NCI-H1436 (cell line): ENCODE measurements at places on chromosomes 7 and 10.

- DNase-seq, result no peak
Observed at GRCh38 chr10:114274616-114275453, 35.8 kb downstream of the VWA2 start.

DNA sequence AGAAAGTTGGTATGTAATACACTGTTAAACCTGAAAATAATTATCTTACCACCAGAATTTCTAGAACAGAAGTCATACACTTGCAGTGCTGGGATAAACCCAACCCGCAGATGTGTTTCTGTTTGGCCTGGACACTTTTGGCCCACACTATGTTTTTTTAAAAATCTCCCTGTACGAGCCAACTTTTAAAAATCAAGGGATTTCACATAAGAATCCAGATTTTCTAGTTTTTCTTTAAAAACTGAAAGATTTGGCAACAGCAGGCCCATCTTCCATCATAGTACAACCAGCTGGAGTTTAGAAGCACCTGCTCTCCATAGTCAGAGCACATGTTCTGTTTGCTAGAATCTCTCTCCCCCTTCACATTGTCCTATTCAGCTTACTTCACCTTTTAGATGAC, 74.0 kb downstream of the TLL2 start:
- no peak for DNase-seq

GRCh38 chr7:127648986-127649385, 3.0 kb upstream of the SND1 start:
- DNase-seq, result no peak

DNA sequence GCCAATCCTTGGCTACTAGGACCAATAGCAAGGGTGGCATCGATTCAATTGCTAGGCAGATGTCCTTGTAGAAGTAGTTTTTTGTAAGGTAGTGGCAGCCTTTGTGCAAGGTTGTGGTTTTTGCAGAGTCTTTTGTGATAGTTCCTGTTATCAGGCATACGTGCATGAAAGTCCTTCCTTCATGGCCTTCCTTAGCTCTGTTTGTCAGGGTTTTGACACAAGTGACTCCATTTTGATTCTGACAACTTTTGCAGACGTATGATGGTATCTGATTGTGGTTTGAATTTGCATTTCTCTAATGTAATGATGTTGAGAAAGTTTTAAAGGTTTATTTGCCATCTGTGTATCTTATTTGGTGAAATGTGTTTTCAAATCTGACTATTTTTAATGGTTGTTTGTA, 71.8 kb upstream of the SYPL1 start:
- no peak for DNase-seq

GRCh38 chr10:48885376-48885775, 54.3 kb downstream of the LRRC18 start:
- DNase-seq, result no peak

GRCh38 chr10:57338823-57339558, 928.7 kb downstream of the IPMK start:
- peak; percentile 10 for DNase-seq

DNA sequence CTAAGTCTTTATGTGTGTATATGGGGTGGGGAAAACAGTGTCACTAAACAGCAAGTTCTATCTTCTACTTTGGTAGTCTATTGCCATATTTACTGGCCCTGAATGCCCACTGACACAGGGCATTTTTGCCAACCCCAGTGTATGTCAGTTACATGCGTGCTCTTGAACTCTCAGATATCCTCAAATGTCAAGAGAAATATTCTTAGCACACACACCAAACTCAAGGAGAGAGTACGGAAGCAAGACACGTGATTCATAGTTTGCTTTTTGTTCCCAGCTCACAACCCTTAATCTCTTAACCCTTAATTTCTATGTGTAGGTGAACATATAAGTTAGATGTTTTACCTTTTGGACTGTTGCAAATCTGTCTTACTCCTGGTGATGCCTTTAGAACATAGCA, 39.3 kb downstream of the EPC1 start:
- DNase-seq, result no peak

- DNase-seq, result no peak
Observed at GRCh38 chr10:88278912-88279311, 304.2 kb downstream of the RNLS start.

DNA sequence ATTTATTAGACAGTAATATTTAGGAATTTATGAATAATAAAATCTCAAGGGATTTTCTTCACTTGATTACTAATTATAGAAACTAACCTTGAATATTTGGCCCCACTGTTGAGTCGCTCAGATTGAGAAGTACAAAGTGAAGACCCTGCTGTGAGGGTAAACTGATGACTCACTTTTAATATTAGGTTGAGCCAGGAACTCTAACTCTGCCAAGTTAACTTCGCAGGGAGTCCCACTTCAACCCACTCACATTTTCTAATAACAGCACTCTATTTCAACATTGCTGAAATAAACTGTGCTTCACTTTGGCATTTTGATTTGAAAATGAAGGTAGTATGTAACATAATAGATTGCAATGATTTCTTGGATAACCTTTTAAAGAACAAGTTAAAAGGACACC, 200.7 kb downstream of the POLR1F start:
- DNase-seq, result no peak

DNA sequence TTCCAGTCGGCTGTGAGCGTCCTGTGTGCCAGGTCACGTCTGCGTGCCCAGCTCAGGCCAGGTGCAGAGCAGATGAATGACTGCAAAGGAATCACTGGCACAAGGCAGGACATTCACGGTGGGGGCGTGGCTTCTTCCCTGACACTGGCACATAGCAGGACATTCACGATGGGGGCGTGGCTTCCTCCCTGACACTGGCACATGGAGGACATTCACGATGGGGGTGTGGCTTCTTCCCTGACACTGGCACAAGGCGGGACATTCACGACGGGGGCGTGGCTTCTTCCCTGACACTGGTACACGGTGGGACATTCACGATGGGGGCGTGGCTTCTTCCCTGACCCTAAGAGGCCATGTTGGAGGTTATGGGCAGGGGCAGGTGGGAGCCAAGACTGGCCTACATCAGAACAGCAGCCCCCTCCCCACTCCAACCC, 64.3 kb downstream of the MYL10 start:
- DNase-seq, result no peak

GRCh38 chr7:82595176-82595575, 151.6 kb upstream of the CACNA2D1 start:
- DNase-seq, result no peak

GRCh38 chr7:23356726-23357125, 57.6 kb downstream of the MALSU1 start:
- DNase-seq, result no peak

DNA sequence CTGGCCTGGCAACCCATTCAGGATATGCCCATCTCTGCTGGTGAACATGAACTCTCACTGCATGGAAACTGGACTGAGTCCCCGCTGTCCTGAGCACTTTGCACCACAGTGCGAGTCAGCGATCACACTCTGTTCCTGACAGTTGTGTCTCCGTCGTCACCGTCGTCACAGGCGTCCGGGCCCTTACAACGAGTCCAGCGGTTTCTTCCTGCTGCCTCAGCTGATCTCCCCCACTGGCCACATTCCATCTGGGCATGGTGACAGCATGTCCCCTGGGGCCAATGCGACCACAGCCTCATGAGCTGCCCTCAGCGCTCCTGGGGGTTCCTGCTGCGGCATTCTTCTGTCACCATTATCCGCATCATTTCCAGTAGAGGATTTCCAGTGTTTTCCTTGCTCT, 76.8 kb upstream of the KLF6 start:
- no peak for DNase-seq

DNA sequence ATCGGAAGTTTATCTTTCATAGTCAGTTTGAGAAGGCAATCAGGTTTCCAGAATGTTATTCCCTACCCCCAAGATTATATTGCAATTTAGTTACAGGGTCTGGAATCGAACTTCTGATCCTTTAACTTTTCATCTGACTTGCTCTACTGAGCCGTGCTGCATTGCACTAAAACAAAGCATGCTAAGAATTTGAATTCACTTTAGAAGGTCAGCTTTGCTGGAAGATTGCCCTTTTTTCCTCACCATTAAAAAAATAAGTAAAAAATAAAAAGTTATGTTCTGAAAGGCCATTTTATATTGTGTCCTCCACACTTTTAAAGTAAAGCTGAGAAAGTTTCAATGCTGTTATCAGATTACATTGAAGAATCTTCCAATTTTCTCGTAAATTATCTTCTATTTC, 388.8 kb upstream of the PHF14 start:
- DNase-seq, result no peak

DNA sequence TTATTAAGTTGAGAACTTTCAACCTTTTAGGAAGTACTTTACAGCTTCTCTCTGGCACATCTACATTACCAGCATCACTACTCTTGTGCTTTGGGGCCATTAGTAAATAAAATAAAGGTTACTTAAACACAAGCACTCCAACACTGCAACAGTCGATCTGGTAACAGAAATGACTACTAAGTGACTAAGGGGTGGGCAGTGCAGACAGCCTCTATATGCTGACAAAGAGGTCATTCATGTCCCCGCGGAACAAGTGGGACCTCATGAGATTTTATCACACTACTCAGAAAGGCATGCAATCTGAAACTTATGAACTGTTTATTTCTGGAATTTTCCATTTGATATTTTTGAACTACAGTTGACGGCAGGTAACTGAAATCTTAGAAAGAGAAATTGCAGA, 111.3 kb upstream of the DNAJB12 start:
- DNase-seq, result no peak

DNA sequence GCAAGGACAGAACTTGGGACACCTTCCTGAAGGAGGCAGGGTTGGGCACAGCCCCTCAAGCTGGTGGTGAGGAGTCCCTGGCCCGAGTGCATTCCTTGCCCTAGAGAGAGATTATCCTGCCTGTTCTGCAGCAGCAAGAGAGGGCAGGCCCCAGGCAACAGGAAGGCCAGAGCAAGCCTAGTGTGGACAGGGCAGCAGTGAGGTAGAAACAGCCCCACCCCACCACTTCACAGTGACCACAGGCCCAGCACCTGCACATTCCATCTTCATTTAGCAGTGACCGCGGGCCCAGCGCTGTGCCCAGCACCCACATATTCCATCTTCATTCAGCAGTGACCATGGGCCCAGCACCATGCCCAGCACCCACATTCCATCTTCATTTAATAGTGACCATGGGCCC, 16.4 kb upstream of the TMEM72 start:
- no peak for DNase-seq

DNA sequence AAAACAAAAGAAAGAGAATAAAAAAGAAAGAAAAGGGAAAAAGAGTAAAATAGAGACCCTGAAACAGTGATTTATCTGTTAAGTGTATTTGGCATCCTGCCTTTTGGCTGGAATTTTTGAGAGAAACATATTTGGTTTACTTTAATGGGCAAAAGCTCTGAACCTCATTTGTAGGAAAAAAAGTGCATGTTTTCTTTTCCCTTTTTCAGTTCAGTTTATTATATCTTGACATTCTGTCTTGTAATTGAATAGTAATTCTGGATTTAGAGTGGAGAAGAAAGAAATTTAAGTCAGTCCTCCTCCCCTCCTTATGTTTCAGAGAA, 69.5 kb downstream of the ARID5B start:
- DNase-seq, result no peak

- DNase-seq, result no peak
Observed at GRCh38 chr10:98088186-98088971, 46.1 kb upstream of the R3HCC1L start.

GRCh38 chr10:73358331-73359279, at the start of gene CFAP70:
CFAP70 (minus strand) TSS chr10:73358864; CDS start chr10:73354796, 4,068 bp downstream.
- DNase-seq, result peak; percentile 98

DNA sequence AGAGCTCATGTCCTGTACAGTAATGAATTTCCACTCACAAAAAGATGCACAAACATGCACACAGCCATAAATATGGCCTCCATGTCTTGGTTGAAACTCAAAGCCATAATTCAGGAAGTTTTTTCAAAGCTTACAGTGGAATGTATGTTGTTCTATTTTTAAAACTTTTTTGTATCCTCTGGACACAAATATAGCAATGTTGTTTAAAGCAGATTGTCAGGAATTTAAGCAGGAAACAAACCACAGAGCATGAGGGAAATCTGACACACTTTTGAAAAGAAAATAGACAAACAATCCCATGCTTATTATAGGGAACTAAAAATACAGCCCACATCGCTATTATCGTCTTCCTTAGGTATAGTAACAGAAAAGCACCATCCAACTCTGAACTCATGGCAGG, 21.5 kb downstream of the LRRN3 start:
- DNase-seq, result no peak

GRCh38 chr7:14504134-14504533, 398.4 kb downstream of the DGKB start:
- DNase-seq, result peak; percentile 21

DNA sequence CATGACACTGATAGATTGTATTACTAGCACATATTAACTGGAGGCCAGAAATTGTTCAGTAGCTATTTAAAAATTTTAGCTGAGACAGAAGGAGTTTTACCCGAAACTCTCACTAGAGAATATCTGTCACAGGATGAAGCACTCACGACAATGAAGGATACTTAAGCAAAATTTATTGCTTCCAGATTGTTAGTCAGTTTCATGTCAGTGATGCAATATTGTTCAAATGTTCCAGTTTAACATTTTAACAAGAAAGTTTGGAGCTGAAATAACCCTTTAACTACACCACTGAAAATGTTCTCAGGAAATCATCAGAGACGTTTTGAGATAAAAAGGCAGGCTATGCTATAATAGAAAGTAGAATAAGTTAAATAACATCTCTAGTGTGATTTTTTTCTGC, 15.0 kb upstream of the CADPS2 start:
- DNase-seq, result no peak

DNA sequence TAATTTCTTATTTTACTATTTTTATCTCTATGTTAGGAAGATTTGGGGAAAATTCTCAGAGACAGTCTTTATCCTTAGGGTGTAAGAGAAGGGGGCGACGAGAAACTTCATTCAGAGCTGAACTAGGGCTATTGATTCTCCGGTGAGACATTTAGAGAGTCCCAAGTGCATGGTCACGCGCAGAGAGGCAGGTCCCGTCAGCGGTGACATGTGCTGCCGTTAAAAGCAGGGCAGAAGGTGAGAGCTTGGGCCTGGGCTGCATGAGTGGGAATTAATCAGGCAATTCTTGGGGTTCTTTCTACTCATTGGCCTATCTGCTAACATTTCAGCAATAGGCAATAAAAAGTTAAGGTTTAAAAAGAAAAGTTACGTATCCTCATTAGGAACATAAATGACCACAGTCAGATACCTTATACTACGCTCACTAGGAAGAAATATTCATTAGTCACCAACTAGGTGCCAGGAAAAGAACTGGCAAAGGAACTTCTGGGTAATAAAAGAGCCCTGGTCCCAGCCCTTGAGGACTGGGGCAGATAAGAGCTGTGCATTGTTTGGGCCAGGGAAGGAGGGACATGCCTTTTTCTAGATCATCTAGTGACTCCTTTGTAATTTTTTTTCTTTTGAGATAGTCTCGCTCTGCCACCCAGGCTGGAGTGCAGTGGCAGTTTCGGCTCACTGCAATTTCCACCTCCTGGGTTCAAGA, 21.2 kb downstream of the PRKCQ start:
- no peak for DNase-seq

GRCh38 chr10:21525367-21526187, at the start of gene SKIDA1:
SKIDA1 (minus strand) TSS chr10:21525682; CDS start chr10:21517822, 7,860 bp downstream.
- DNase-seq, result peak; percentile 87

GRCh38 chr10:73039635-73040034, 57.0 kb downstream of the P4HA1 start:
- no peak for DNase-seq

GRCh38 chr7:98163704-98164494, 47.3 kb upstream of the BHLHA15 start:
- no peak for DNase-seq

- no peak for DNase-seq
Observed at GRCh38 chr7:102431617-102432298, 1.6 kb upstream of the ORAI2 start.

- no peak for DNase-seq
Observed at GRCh38 chr7:76121044-76121443, 73.1 kb downstream of the MDH2 start.
